ENCODE measurements at places on chromosomes 5 and 9. TPM values are rescaled to one million over a fixed set of nuclear protein-coding genes. Genes with fewer than 3 reads are reported as not detected.
A peak's percentile ranks its signal among the peaks of the same experiment; 100 is the strongest.

DNA sequence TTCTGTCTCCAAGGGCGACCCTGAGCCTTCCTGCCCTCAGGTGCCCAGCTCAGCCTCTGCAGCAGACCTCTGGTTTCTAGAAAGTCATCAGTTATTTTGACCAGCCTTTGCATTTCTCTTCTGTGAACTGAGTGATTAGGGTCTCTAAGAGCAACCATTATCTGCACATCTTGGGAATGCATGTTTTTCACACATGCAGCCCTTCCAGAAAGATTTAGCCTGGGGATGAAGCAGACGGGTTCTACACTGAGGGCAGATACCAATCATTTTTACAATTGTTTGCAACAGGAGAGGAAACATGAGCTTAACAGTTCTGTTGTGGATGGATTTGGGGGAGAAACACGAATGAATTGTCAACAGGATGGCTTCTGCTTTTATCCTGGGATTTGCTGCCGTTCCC, 90.1 kb upstream of the PITX1 start:
- DNase-seq = no peak
- H3K36me3 ChIP-seq = no peaks in the 10 kb centered on the region
- no peak overlapping the region for H3K4me3 ChIP-seq
- no peaks in the 10 kb centered on the region for H3K27me3 ChIP-seq
- peaks cover 19% of the 10 kb centered on the region for H3K4me1 ChIP-seq

GRCh38 chr9:120619751-120620655, 40.0 kb upstream of the CDK5RAP2 start:
- no peak overlapping the region for H3K4me3 ChIP-seq
- peaks cover 25% of the 10 kb centered on the region for H3K4me1 ChIP-seq
- peaks cover 6% of the 10 kb centered on the region for H3K36me3 ChIP-seq

GRCh38 chr9:136455043-136456002, 15.7 kb upstream of the INPP5E start:
- H3K4me1 ChIP-seq = no peaks in the 10 kb centered on the region

DNA sequence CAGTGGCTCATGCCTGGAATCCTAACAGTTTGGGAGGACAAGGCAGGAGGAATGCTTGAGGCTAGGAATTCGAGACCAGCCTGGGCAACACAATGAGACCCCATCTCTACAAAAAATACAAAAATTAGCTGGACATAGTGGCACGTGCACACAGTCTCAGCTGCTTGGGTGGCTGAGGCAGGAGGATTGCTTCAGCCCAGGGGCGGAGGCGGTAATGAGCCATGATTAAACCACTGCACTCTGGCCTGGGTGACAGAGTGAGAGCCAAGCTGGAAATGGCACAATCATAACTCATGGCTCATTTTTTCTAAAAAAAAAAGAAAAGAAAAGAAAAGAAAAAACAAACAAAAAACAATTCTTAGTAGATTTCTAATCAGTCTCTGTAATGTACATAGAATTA, 446.2 kb downstream of the ELAVL2 start:
- peaks cover 10% of the 10 kb centered on the region for H3K27me3 ChIP-seq
- no peak overlapping the region for H3K27ac ChIP-seq
- no peaks in the 10 kb centered on the region for H3K36me3 ChIP-seq
- no peak overlapping the region for H3K4me3 ChIP-seq
- no peak for DNase-seq

DNA sequence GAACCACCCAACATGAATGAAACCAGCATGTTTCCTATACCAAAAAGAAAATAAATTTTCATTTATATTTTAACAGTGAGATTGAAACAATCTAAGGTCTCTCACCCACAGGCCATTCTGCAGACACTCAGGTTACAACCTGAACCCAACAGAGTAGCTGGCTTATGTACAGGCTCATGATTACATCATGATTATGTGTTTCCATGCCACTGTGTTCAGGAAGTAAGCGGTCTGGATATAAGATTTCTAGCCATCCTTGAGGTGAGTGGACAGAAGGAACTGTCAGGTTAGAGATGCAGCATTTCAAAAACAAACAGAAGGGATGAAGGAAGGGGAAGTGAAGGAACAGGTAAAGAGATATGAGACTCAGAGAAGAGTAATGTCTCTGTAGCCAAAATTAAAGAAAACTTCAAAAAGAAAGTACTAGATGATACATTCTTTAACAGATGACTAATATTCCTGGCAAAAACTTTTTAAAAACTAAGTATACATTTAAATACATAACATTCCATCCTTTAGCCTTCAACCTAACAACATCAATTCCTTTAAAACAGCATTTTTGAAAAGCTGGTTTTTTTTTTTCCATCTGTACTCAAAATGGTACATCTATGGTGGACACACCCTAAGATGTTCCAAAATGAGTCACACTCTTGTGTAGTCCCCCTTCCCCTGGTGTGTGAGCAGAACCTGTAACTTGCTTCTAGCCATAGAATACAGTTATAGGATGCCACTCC, 119.8 kb downstream of the LPAR1 start:
- DNase-seq = peak; percentile 61
- peaks cover 27% of the 10 kb centered on the region for H3K4me1 ChIP-seq
- H3K27me3 ChIP-seq = no peaks in the 10 kb centered on the region
- peak overlapping the region; percentile 83 for H3K27ac ChIP-seq

DNA sequence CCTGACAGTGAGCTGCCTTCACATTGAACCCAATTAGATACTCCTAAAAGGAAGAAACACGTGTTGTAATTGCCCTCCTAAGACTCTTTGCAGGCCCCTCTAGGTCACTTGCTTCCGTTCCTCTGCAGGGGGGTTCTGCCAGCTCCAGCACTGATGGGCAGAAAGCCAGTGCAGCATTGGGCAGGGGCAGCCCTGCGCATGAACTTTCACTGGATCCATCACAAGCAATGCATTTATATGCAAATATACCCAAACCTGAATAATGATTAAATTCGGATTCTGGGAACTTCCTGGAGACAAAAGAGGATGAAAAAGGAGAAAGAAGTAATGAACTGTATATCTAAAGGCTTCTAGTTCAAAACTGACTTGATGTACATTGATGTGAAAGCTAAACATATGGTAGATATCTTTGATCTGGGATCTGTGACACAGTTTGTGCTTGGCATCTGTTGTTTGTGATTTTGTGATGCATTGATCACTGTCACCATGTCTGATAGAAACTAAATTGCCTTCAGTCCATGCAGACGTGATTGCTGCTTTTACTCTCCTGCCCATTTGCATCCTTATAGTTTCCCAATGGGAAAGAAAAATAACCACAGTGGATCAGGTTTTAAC, 313.4 kb downstream of the DEPDC1B start:
- no peaks in the 10 kb centered on the region for H3K36me3 ChIP-seq
- no peak for DNase-seq
- no peak overlapping the region for H3K27ac ChIP-seq

- H3K4me3 ChIP-seq = no peak overlapping the region
- H3K27me3 ChIP-seq = no peaks in the 10 kb centered on the region
- DNase-seq = no peak
- no peak overlapping the region for H3K27ac ChIP-seq
- no peaks in the 10 kb centered on the region for H3K4me1 ChIP-seq
Measured at GRCh38 chr9:71364186-71364955, 242.9 kb upstream of the TRPM3 start.

- H3K27me3 ChIP-seq = peaks cover 12% of the 10 kb centered on the region
- DNase-seq = no peak
- peaks cover 15% of the 10 kb centered on the region for H3K4me1 ChIP-seq
Measured at GRCh38 chr5:111439473-111440075, 72.8 kb downstream of the STARD4 start.

GRCh38 chr5:133242221-133242835, 190.5 kb downstream of the HSPA4 start:
- peaks cover 22% of the 10 kb centered on the region for H3K4me1 ChIP-seq
- no peak overlapping the region for H3K4me3 ChIP-seq
- H3K27me3 ChIP-seq = no peaks in the 10 kb centered on the region
- no peak for DNase-seq
- H3K27ac ChIP-seq = no peak overlapping the region
- H3K36me3 ChIP-seq = no peaks in the 10 kb centered on the region

DNA sequence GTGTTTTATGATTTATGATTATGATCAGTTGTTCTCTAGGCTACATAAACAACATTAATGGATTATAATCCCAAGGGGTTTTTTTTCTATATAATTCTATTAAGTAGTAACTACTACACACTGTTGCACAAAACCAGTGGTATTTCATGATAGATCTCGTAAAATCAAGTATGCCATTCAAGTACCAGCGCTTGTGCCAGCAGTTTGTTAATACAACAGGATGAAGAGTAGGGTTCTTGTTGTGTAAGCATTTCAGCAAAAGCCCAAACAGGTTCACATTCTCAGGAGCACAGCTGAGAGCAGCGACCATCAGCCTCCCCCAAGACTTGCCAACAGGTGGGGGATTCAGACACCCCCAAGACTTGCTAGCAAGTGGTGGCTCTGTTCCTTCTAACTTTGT, 88.8 kb downstream of the CTNND2 start:
- H3K4me1 ChIP-seq = peaks cover 4% of the 10 kb centered on the region
- H3K36me3 ChIP-seq = no peaks in the 10 kb centered on the region

GRCh38 chr9:21404146-21404545, 4.8 kb upstream of the IFNA8 start:
- H3K4me3 ChIP-seq = no peak overlapping the region
- H3K4me1 ChIP-seq = no peaks in the 10 kb centered on the region
- peaks cover 4% of the 10 kb centered on the region for H3K36me3 ChIP-seq
- H3K27ac ChIP-seq = no peak overlapping the region

- no peaks in the 10 kb centered on the region for H3K27me3 ChIP-seq
- H3K27ac ChIP-seq = no peak overlapping the region
- no peak overlapping the region for H3K4me3 ChIP-seq
Measured at GRCh38 chr9:71854811-71855210, 56.2 kb downstream of the ABHD17B start.

DNA sequence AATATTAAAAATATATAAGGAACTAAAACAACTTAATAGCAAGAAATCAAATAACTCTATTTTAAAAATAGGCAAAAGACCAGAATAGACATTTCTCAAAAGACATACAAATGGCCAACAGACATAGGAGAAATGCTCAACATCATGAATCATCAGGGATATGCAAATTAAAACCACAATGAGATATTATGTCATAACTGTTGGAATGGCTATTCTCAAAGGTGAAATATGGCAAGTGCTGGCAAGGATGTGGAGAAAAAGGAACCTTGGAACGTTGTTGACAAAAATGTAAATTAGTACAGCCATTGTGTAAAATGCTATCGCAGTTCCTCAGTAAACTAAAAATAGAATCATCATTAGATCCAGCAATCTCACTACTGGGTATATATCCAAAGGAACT, 468.5 kb downstream of the NFIB start:
- no peak overlapping the region for H3K27ac ChIP-seq
- no peaks in the 10 kb centered on the region for H3K36me3 ChIP-seq
- DNase-seq = peak; percentile 36
- H3K4me1 ChIP-seq = no peaks in the 10 kb centered on the region
- H3K4me3 ChIP-seq = no peak overlapping the region

GRCh38 chr5:80097451-80097850, 62.3 kb downstream of the THBS4 start:
- no peak overlapping the region for H3K27ac ChIP-seq
- H3K4me3 ChIP-seq = no peak overlapping the region
- no peaks in the 10 kb centered on the region for H3K27me3 ChIP-seq
- no peaks in the 10 kb centered on the region for H3K36me3 ChIP-seq

DNA sequence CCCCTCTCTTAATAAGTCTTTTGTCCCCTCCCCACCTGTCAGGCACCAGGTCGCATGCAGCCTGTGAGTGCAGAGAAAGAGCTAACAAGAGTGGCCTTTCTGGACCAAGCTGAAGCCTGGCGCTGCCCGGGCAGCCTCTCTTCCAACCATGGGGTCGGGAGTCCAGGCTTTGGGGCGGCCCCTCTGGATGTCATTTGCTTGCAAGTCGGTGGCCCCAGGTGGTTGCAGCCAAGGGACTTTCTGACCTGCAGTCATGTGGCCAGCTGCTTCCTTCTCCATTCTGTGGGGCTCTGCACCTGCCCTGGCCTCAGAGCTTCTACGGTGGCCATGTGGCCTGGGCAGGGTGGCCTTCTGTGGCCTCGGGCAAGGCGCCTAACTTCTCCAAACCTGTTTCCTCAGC, 159.7 kb downstream of the DAB2IP start:
- H3K36me3 ChIP-seq = no peaks in the 10 kb centered on the region
- H3K4me3 ChIP-seq = no peak overlapping the region
- no peak for DNase-seq
- H3K27me3 ChIP-seq = no peaks in the 10 kb centered on the region

- H3K27me3 ChIP-seq = no peaks in the 10 kb centered on the region
- H3K36me3 ChIP-seq = peaks cover 6% of the 10 kb centered on the region
- H3K4me1 ChIP-seq = no peaks in the 10 kb centered on the region
- H3K4me3 ChIP-seq = no peak overlapping the region
- DNase-seq = no peak
- no peak overlapping the region for H3K27ac ChIP-seq
Measured at GRCh38 chr5:137037848-137038247, 461.3 kb downstream of the SPOCK1 start.

DNA sequence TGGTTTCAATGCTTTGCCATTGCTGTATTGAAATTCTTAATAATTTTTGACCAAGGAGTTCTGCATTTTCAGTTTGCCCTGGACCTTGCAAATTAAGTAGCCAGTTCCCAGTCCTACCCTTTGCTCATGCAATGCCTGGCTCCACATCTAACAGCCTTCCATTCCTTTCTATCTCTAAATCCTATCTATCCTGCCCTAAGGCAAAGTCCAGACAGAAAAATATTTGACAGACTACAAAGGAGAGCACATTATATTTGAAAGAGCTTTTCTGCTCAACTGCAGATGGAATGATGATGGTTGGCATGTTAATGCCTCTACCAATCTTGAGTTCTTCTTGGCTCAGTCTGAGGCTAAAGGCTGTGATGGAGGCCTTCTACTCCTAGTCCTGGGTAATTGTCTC, 15.5 kb downstream of the SLC22A4 start:
- no peaks in the 10 kb centered on the region for H3K27me3 ChIP-seq
- DNase-seq = no peak
- peaks cover 24% of the 10 kb centered on the region for H3K4me1 ChIP-seq
- H3K36me3 ChIP-seq = peaks cover 21% of the 10 kb centered on the region
- no peak overlapping the region for H3K27ac ChIP-seq

DNA sequence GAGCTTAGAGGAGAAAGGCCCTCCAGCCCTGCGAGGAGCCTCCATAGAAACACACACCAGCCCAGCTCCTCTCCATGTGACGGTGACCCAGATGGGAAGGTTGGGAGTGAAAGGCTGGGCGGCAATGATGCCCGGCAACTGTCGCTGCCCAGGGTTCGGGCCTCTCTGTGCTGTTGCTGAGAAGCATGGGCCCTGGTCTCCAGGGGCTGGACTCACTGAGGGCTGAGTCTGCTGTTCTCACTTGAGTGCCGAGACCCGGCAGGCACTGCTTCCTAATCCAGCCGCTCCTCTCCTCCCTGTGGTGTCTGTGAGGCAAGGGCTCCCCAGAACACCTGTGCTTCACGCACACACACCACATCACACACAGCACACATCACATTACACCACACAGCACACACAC, 493.6 kb downstream of the GADD45G start:
- no peak for DNase-seq
- no peak overlapping the region for H3K4me3 ChIP-seq
- H3K4me1 ChIP-seq = no peaks in the 10 kb centered on the region
- peaks cover 8% of the 10 kb centered on the region for H3K27me3 ChIP-seq

GRCh38 chr5:50853151-50853550, 186.7 kb downstream of the PARP8 start:
- no peaks in the 10 kb centered on the region for H3K27me3 ChIP-seq
- H3K4me1 ChIP-seq = no peaks in the 10 kb centered on the region
- H3K36me3 ChIP-seq = no peaks in the 10 kb centered on the region
- DNase-seq = no peak
- no peak overlapping the region for H3K27ac ChIP-seq
- H3K4me3 ChIP-seq = no peak overlapping the region

TAF11L10 gene
- not detected for total RNA-seq

RXRA gene
- 57.7 TPM for total RNA-seq

RMI1 gene
- total RNA-seq = 6.9 TPM

ACTBL2 gene
- 0.10 TPM for total RNA-seq

MCTP1 gene
- total RNA-seq = 29.3 TPM

GFI1B gene
- total RNA-seq = not detected

ARRDC3 gene
- 41.6 TPM for total RNA-seq

CD72 gene
- 1.8 TPM for total RNA-seq

PCDHGB3 gene
- 0.56 TPM for total RNA-seq

PCDHGA5 gene
- total RNA-seq = 0.25 TPM
